ENCODE measurements at places on chromosomes 3 and 15.

GRCh38 chr15:98946301-98947255 lies 61.0 kb downstream of the PGPEP1L start:
- DNase-seq = no peak

- DNase-seq = no peak
Observed at GRCh38 chr3:126033051-126033745, 50.7 kb downstream of the SLC41A3 start.

DNA sequence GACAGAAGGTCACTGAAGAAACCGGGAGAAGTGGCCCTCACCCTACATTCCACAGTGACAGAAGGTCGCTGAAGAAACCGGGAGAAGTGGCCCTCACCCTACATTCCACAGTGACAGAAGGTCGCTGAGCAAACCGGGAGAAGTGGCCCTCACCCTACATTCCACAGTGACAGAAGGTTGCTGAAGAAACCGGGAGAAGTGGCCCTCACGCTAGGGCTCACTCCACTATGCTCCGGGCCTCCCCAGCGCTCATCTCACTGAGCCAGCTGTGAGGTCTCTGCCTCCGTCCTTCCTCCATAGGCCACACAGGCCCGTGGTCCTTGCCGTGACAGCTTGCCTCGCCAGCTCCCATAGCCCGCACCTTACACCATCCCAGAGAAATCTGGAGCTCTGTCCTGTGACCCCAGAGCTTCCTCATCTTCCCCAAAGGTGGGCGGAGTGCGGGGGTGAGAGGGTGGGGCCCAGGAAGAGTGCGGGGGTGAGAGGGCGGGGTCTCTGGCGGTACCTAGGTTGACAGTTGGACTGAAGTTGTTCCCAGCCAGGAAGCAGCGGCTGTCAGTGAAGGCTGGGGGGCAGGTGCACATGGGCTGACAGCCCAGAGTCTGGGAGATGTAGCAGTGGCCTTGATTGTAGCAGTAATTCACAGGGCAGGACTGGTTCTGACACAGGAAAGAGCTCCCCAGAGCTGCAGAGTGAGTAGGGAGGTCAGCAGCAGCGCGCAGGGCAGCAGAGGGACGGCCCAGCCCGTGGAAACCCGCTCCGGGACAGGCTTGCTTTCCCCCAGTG lies 32.0 kb downstream of the MUC20 start:
- DNase-seq = no peak

GRCh38 chr15:79978260-79978654 lies 7.3 kb upstream of the BCL2A1 start:
- no peak for DNase-seq

GRCh38 chr15:77160562-77161478 lies 89.9 kb upstream of the TSPAN3 start:
- DNase-seq = no peak

GRCh38 chr3:133330065-133330464 lies 69.8 kb upstream of the BFSP2 start:
- DNase-seq = no peak

- no peak for DNase-seq
Observed at GRCh38 chr15:67158367-67158766, 93.0 kb downstream of the SMAD3 start.

DNA sequence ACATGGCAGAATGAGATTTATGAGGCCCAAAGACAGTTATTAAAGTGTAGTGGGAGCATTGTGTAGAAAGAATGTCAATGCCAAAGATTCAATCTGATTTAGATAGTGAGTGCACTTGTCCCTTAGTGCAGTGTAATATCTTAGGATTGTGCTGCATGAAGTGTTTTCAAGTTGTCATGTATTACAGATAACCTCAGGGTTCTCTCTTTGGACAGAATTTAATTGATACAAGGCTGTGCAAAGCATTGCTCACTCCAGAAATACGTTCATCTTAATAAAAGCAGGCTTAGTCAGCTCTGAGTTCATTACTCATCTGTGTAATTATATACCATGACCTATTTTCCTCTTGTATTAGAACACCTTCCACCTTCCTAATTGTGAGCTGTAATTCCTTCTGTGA lies 16.0 kb upstream of the GPR171 start:
- DNase-seq = no peak

DNA sequence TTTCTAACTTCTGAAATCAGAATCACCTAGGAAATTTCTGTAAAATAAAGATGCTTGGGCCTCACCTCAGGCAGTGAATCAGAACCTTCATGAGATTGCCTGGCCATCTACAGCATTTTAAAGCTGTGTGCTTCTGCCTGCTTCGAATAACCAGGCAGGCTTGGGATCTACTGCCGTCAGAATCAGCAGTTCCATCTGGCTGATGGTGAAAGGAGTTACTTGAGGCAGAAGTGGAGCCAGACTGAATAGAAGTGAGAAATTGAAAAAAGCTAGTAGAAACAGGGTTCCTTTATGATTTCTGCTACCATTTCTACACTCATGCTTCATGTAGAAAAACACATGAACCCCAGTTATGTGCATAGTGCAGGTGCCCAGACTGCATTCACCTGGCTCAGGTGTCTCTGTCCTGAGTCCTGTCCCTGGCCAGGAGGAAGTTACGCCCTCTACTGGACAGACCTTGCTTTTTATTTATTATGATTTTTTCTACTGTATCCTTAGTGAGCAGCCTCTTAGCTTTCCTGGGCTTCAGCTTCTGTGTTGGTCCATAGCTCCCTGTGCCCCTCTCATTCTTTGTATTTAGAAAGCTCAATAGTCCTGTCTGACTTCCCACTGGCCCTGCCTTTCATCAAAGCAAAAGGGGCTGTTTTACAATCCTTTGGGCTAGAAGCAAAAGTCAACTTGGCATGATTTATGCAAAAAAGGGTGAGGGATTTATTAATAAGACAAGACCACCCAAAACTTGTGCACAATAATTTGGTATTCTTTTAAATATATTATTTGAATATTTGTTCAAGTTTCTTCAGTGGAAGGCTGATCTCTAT lies 200.8 kb upstream of the GOLGA6L4 start:
- peak; percentile 24 for DNase-seq

DNA sequence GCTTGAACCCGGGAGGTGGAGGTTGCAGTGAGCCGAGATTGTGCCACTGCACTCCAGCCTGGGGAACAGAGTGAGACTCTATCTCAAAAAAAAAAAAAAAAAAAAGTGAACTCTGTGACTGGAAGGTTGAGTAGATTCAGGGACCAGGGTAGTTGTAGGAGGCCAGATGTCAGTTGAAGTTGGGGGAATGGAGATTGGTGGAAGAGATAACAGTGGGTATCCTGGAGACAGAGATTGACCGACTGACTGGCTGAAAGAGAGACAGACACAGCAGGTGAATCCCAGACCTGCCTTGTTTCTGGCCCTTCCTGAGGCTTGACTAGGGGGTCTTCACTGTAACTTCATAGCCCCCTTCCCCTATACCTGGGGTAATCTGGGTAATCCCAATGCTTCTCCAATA lies 22.1 kb upstream of the RNU6-1 start:
- DNase-seq = no peak

DNA sequence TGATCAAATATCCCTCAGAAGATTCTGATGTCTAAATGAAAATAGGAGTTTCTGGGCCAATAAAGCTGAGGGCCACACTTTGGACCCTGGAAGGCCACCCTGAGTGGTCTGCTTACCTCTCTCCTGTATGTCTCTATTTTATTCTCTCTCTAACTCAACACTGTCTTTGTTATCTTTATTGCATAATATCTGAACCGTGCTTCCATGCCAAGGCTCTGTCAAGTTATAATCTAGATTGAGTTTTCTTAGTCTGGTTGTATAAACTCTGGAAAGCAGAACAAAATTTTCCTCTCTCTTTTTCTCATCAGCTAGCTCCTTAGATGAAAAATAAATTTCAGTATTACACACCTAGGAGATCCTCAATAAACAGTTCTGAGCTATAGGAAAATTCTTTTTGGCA lies 36.2 kb upstream of the ACTL6A start:
- no peak for DNase-seq

DNA sequence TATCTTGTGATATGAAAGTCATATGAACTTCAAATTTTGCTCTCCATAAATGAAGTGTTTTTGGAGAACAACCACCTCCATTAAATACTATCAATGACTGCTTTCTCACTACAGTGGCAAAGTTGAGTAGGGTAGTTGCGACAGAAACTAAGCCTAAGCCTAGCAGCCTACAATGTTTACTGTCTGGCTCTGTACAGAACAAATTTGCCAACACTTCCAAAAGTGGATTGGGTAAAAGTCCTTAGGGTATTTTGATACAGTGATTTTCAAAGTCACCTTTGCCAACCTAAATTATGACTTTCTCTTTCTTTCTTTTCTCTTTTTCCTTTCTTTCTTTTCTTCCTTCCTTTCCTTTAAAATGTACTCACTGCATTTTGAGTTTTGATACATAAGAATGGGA lies 142.6 kb downstream of the PLCL2 start:
- no peak for DNase-seq
